ENCODE measurements at places on chromosomes 5 and 9. TPM values are rescaled to one million over a fixed set of nuclear protein-coding genes. Genes with fewer than 3 reads are reported as not detected.

DNA sequence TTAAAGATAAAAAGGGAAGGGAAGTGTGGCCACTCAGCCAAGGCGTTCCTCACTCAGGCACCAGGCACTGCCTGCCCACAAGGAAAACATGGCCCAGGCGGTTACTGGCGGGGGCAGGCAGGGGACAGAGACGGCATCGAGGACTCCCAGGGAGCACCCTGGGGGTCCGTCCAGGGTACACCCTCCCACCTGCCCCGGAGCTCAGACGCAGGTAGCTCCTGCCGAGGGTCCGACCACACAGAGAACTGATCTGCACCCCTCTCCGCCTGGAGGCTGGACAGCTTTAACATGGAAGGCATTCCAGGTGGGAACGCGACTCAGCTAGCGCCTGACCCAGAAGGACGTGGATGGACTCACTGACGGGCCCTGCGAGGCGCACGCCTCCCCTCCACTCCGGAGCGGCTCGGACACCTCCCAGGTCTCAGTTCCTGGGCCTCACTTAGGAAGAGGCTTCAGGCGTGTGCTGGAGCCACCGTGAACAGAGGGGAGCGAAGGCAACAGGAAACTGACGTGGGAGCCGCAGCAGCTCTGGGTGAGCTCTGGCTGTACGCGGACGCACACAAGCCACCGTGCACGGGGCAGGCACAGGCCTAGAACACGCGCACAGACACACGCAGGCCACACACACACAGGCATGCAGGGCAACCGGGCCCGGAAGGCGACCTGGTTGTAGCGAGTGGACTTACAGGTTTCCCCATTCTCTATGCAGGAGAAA lies 47.5 kb downstream of the NKD2 start:
- peaks cover 13% of the 10 kb centered on the region for H3K4me1 ChIP-seq
- H3K27me3 ChIP-seq, result no peaks in the 10 kb centered on the region
- H3K4me3 ChIP-seq, result no peak overlapping the region
- DNase-seq, result no peak

DNA sequence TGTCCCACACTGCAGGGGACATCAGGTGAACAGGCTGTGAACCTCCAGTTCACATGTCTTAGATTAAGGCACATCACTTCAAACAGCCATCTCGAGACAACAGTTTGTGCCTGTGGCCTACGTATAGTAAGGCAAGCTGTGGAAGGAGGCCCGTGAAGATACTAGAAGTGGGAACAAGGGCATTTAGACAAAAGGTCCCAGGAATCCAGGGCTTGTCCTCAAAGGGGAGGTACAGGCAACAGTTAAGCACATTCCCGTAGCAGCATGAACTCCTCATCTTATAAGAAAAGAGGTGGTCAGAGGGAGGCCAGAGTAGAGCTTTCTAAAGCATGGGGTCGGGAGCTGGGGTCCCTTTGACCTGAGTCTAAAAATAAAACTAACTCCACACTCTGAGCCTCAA lies 122.5 kb upstream of the TRPM3 start:
- no peaks in the 10 kb centered on the region for H3K4me1 ChIP-seq
- no peak overlapping the region for H3K27ac ChIP-seq
- H3K4me3 ChIP-seq, result no peak overlapping the region
- DNase-seq, result no peak
- H3K27me3 ChIP-seq, result no peaks in the 10 kb centered on the region
- H3K36me3 ChIP-seq, result no peaks in the 10 kb centered on the region

- no peak for DNase-seq
- H3K27ac ChIP-seq, result no peak overlapping the region
- H3K27me3 ChIP-seq, result no peaks in the 10 kb centered on the region
- no peaks in the 10 kb centered on the region for H3K36me3 ChIP-seq
- no peak overlapping the region for H3K4me3 ChIP-seq
- H3K4me1 ChIP-seq, result no peaks in the 10 kb centered on the region
These were observed 602.6 kb downstream of the SEMA5A start for GRCh38 chr5:8943301-8943700.

GRCh38 chr9:133493845-133494540 lies 15.1 kb upstream of the SLC2A6 start:
- H3K4me3 ChIP-seq, result no peak overlapping the region
- H3K27ac ChIP-seq, result no peak overlapping the region
- H3K4me1 ChIP-seq, result no peaks in the 10 kb centered on the region
- no peak for DNase-seq
- H3K36me3 ChIP-seq, result no peaks in the 10 kb centered on the region

DNA sequence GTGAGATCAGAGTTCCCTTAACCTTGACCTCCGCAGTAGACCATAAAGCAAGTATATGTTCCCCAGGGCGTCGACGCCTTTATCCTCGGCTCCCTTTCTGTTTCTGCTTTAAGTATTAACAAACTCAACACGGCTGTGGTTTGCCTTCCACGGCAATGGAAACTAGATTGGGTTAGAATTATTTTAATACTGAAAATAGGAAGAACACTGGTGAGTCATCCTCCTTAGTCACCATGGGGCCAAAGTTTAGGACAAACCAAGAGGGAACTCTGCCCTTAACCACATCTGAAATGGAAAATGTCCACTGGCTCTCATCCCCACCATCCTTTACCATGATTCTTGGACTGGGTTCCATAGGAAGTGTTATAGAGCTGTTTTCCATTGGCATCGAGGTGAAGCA lies 386.1 kb downstream of the ACTL7B start:
- no peaks in the 10 kb centered on the region for H3K36me3 ChIP-seq
- H3K27me3 ChIP-seq, result no peaks in the 10 kb centered on the region
- no peak overlapping the region for H3K27ac ChIP-seq
- H3K4me3 ChIP-seq, result no peak overlapping the region
- peaks cover 10% of the 10 kb centered on the region for H3K4me1 ChIP-seq

GRCh38 chr5:76326577-76327302 lies 76.3 kb upstream of the IQGAP2 start:
- H3K4me1 ChIP-seq, result peaks cover 36% of the 10 kb centered on the region
- H3K27me3 ChIP-seq, result no peaks in the 10 kb centered on the region
- H3K27ac ChIP-seq, result no peak overlapping the region

- H3K36me3 ChIP-seq, result no peaks in the 10 kb centered on the region
- DNase-seq, result no peak
- H3K4me1 ChIP-seq, result peaks cover 8% of the 10 kb centered on the region
- H3K27ac ChIP-seq, result no peak overlapping the region
- H3K4me3 ChIP-seq, result no peak overlapping the region
These were observed 124.7 kb downstream of the GHR start for GRCh38 chr5:42547894-42548293.

DNA sequence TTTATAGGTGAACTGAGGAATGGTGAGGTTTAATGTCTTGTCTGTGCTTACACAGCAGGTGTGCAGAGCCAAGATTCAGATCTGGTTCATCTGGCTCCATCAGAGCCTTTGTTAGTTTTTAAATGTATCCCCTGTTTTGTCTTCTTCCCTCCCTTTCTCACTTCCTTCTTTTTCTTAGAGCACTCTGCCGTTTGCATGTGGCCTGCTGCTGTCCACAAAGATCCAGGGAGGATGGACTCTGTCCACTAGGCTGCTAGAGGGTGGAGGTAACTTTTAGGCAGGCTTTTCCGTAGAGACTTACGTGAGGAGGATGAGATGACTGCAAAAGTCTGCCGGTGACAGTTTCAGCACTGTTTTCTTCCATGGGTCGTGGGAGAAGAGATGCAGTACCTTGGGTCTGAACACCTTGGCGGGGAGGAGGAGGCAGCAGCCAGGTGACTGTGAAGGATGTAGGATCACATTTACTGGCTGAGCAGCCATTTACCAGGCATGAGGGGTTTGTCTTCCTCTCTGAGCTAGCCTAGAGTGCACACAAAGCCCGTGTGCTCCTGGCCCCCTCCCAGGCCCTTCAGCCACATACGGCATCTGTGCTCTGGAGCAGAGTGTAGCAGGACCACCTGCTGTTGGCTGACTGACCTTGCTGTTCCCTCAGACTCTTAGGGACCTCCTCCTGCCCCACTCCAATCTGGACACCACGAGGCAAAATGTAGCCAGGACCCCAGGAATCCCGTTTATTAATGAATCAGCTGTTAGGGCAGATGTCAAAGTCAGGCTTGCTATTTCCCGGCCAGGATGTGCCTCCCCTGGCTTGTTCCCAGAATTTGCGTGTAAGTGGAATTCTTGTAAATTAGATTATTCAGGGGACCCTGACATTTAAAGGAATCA lies 1.8 kb downstream of the NTMT1 start:
- peaks cover 32% of the 10 kb centered on the region for H3K4me1 ChIP-seq
- no peak overlapping the region for H3K27ac ChIP-seq
- H3K36me3 ChIP-seq, result no peaks in the 10 kb centered on the region
- DNase-seq, result no peak

DNA sequence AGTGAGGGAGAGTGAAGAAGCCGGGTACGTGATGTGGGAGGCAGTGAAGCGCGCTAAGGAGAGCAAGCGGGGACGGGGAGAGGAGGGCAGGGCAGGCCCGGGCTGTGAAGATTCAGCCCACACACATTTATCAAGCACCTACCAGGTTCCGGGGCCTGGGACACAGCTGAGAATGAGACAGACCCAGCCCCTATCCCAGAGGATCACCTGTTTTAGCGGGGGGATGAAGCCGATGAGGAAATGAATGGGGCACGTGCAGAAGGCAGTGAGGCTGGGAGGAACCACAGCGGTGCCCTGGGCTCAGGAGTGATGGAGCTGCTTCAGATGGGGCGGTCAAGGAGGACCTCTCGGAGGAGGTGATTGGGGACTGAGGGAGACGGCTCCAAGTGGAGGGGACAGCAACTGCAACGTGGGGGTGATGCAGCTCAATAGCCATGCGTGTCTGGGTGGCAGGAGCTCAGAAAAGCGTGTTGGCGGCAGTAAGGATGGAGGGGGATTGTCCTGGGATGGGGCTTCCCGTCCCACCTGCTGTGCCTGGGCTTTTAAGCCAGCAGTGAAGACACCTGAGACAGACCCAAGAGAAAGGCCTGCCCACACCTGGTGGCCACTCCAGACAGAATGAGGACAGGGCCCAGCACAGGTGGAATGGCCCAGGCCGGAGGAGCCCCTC lies 77.5 kb upstream of the UNC5A start:
- H3K36me3 ChIP-seq, result no peaks in the 10 kb centered on the region
- no peak for DNase-seq
- no peak overlapping the region for H3K27ac ChIP-seq
- no peaks in the 10 kb centered on the region for H3K4me1 ChIP-seq
- H3K27me3 ChIP-seq, result peaks cover 33% of the 10 kb centered on the region

DNA sequence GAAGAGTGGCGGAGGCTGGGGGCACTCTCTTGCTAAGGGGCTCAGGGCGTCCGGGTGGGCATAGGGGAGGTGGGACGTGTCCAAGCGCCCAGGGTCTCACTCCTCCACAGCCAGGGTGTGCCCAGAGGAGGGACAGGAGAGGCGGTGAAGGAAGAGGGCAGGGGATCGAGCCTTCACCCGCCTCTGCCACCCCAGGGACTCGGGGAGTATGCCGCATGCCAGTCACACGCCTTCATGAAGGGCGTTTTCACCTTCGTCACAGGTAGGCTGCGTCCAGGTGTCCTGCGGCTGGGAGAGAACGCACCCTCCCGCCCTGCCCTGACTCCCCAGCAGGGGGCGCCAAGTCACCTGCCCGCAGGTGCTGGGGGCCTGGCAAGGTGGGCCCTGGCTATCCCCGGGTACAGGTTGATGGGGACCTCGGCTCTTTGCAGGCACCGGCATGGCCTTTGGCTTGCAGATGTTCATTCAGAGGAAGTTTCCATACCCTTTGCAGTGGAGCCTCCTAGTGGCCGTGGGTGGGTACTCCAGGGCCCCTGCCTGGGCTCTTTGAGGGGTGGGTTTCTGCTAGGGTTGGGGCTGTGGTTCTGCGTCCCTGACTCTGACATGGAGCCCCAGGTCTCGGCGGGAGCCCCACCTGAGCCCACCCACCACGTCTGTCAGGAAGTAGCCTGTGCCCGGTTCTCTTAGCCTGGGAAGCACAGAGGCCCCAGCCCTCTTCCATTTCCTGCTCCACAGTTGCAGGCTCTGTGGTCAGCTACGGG lies 552 bp downstream of the TMEM141 start:
- H3K4me3 ChIP-seq, result peak overlapping the region; percentile 86
- DNase-seq, result peak; percentile 54
- H3K36me3 ChIP-seq, result peaks cover 14% of the 10 kb centered on the region
- no peaks in the 10 kb centered on the region for H3K27me3 ChIP-seq
- H3K27ac ChIP-seq, result peak overlapping the region; percentile 95

DNA sequence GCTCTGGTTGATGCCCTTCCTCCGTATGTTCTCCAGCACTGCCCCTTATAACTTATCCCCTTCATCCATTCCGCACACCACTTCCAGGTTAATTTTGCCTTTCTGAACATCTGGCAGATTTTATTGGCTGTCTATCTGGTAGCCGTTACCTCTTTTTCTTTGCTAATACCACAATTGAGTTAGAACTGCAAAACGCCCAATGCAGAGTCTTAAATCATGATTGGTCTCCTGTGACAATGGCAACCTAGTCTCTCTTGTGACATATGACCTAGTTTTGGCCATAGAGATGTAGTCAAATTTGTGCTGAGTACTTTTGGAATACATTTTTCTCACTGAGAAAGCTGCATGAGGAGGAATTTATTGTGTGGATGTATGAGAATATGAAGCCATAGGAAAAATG lies 365.7 kb upstream of the PRR16 start:
- H3K4me3 ChIP-seq, result no peak overlapping the region
- no peak for DNase-seq
- H3K4me1 ChIP-seq, result no peaks in the 10 kb centered on the region
- H3K36me3 ChIP-seq, result no peaks in the 10 kb centered on the region
- H3K27ac ChIP-seq, result no peak overlapping the region

DNA sequence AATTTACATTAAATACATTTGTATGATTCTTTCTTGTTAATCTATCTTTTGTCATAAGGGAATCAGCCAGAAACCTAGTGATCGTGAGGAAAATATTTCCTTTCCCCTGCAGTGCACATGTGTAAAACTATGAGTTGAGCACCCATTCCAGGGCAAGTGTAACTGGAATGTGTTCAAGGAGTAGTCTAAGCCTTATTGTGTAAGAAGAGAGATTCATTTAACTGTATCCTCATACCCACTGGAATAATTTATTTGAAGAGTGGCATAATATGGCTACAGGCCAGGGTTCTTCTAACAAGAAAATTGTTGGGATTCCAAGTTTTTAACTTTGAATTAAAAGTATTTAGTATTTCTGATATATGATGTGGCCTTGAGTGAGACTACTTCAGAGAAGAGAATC lies 1692.7 kb downstream of the EFNA5 start:
- H3K4me3 ChIP-seq, result no peak overlapping the region
- H3K36me3 ChIP-seq, result no peaks in the 10 kb centered on the region
- no peaks in the 10 kb centered on the region for H3K4me1 ChIP-seq

- H3K27me3 ChIP-seq, result no peaks in the 10 kb centered on the region
- no peak overlapping the region for H3K4me3 ChIP-seq
- no peak for DNase-seq
- no peaks in the 10 kb centered on the region for H3K4me1 ChIP-seq
These were observed 86.1 kb downstream of the FGF18 start for GRCh38 chr5:171505473-171506043.

GRCh38 chr9:135718616-135719015 lies 16.6 kb downstream of the KCNT1 start:
- no peak overlapping the region for H3K27ac ChIP-seq
- no peak overlapping the region for H3K4me3 ChIP-seq
- no peaks in the 10 kb centered on the region for H3K4me1 ChIP-seq
- H3K27me3 ChIP-seq, result peaks cover 74% of the 10 kb centered on the region
- no peaks in the 10 kb centered on the region for H3K36me3 ChIP-seq
- DNase-seq, result no peak

Gene BSPRY
- polyA plus RNA-seq, result 3.8 TPM

Gene SLC2A6
- 2.7 TPM for polyA plus RNA-seq

Gene NR5A1
- 0.14 TPM for polyA plus RNA-seq

Gene AGXT2
- polyA plus RNA-seq, result not detected

Gene DIRAS2
- polyA plus RNA-seq, result not detected

Gene SLCO4C1
- polyA plus RNA-seq, result 0.01 TPM

Gene TMEM215
- not detected for polyA plus RNA-seq

Gene FGF1
- polyA plus RNA-seq, result 22.4 TPM

Measured in heart left ventricle (tissue), 16 donors.